ENCODE measurements at places on chromosomes 4 and X.

DNA sequence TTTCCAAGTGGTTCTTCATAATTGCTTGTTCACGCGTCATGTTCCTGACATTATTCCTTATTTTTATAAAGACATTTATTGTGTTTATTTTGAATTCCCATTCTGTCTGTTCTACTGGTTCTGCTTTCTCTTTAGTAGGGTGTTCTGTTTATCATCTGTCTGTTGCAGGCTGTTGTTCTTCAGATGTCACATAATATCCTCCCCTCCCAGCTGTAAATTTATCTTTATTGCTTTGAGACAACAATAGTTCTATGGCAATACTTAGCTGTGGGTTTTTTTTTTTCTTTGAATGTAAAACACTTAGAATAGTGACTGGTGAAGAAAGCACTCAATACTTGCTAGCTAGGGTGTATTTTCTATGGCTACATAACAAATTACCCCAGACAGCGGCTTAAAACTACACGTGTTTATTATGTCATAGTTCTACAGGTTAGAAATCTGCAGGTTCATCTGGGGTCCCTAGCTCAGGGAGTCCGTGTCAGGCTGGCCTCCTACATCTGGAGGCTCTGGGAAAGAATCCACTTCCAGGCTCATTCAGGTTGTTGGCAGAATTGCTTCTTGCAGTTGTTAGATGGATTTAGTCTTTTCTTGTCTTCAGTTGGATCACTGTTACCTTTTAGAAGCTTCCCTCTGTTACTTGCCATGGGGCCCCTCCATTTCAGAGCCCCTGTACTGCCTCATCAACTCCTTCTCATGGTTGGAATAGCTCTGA is 63.4 kb upstream of the ENPEP start:
- no peak for DNase-seq

GRCh38 chrX:100649550-100650356 is 5.8 kb downstream of the SRPX2 start:
- no peak for DNase-seq

DNA sequence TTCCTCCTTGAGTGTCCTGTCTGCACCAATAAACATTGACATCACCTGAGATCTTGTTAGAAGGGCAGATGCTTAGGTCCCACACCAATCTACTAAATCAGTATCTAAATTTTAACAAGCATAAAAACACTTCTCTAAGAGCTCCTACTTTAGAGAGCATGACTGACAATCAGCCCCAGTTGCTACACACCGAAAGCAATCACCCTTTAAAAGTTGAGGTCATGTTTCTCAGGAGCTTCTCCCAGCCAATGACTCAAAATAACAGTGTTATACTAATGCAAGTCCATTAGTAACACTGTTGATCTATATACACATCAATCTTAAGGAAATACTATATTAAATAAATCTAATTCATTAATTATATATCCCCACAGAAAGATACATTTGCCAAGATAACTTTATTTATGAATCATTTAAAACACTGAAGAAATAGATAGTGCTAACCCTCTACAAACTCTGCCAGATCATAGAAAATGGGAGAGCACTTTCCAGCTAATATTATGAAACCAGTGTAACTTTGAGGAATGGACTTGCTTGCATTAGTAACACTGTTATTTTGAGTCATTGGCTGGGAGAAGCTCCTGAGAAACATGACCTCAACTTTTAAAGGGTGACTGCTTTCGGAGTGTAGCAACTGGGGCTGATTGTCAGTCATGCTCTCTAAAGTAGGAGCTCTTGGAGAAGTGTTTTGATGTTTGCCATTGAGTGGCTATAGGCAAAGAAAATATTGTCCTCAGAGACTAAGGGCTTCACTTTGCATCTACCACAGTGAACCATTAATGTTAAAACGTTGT is 109.8 kb upstream of the HDX start:
- DNase-seq = no peak

DNA sequence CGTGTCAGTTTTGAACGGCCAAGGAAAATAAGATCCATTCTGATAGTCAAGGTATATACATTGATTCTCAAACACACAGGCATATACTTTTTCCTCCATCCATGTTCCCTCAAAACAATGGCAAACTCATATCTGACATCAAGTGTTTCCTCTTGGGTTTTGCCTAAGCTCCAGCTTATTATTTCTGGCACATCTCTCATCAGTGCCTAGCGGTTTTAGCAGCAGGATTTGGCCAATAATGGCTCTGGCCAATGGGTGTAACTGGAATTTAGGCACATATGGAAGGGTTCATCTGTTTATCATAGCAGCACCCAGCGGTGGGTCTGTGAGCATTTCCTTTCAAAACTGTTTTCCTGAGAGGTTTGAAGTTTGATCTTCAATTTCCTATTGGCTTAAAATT is 161.6 kb upstream of the TLL1 start:
- DNase-seq = no peak

DNA sequence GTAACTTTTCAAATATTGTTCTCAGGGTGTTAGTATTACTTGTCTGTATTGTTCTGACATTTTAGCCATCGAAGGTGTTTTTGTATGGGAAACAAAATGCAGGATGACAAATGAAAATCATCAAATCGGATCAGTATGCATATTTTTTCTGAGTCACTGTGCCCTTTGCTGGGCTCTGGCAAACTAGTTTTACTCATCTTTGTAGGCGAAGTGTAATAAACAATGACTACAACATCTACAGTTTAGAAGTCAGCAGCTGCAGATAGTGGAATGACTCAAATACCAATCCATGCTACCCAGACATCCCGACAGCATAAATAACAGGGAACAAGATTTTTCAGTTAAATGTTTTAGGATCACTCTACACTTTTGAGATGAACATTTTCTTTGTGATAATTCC is 557.3 kb upstream of the TENM3 start:
- no peak for DNase-seq

GRCh38 chr4:35102066-35102465 is 1142.2 kb downstream of the ARAP2 start:
- no peak for DNase-seq

GRCh38 chrX:76555816-76556215 is 128.3 kb downstream of the MAGEE1 start:
- DNase-seq = peak; percentile 1

DNA sequence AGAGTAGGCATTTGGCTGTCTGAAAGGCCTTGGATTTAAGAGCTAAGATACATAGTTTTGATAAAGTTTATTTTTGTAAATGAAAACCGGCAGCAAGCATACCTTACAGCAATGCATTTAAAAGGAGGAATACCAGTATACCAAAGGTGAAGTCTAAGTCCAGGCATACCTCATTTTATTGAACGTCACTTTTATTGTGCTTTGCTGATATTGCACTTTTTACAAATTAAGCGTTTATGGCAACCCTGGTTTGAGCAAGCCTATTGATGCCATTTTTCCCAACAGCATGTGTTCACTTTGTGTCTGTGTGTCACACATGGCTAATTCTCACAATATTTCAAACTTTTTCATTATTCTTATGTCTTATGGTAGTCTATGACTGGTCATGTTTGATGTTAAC is 8.4 kb upstream of the SLC6A14 start:
- DNase-seq = no peak
